ENCODE measurements at places on chromosomes 13 and 19.

DNA sequence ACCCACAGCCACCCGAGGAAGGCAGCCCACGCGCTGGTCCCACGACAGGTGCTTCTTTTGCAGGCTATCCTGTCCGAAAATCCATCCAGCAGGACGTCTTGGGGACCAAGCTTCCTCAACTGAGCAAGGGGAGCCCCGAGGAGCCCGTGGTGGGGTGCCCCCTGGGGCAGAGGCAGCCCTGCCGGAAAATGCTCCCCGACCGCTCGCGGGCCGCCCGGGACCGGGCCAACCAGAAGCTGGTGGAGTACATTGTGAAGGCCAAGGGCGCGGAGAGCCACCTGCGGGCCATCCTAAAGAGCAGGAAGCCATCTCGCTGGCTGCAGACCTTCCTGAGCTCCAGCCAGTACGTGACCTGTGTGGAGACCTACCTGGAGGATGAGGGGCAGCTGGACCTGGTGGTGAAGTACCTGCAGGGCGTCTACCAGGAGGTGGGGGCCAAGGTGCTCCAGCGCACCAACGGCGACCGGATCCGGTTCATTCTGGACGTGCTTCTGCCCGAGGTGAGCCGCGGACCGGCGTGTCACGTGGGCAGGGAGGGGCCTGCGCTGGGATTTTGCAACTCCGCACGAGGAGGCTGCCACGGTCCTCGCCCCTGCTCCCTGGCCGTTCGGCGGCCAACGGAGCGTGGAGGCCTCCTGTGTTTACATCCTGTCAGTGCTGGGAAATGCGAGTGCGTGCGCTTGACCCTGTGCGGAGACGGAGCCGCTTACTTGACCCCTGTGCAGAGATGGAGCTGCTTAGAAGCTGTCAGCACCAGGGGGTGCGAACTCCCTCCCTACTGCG lies 12.9 kb upstream of the NDUFS7 start:
- DNase-seq, result no peak

DNA sequence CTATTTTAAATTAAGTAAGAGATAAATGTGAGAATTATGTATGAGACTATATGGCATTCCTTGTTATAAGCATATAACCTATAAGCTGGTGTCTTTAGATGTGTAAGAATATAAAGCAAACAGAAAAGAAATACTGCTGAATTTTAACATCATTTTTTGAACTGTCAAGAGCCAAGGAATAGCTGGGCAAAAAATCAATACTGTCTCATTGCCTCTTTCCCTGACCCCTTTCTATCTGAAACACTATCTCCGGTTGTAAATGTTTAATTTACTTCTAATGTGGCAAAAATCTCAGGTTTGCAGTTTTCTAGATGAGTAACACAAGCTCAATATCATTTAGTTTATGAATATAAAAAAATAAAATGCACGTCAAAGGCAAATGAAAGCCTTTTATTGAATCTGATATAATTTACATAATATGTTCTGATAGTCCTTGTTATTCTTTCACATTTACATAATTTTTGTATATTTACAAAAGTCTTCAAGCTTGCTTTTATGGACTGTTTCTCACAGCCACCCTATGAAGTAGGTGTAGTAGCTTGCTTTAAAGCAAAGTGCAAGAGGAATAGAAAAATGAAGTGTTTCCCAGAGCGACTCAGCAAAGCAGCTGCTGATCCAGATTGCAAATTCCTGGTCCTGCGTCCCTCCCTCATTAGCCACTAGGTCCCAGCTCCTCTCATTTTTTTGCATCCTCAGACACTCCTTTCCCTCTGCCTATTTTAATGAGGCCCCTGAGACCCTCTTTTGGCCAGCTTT lies 188.2 kb upstream of the RFC3 start:
- DNase-seq, result no peak

GRCh38 chr13:110937511-110938285 lies 22.8 kb upstream of the ANKRD10 start:
- DNase-seq, result no peak

DNA sequence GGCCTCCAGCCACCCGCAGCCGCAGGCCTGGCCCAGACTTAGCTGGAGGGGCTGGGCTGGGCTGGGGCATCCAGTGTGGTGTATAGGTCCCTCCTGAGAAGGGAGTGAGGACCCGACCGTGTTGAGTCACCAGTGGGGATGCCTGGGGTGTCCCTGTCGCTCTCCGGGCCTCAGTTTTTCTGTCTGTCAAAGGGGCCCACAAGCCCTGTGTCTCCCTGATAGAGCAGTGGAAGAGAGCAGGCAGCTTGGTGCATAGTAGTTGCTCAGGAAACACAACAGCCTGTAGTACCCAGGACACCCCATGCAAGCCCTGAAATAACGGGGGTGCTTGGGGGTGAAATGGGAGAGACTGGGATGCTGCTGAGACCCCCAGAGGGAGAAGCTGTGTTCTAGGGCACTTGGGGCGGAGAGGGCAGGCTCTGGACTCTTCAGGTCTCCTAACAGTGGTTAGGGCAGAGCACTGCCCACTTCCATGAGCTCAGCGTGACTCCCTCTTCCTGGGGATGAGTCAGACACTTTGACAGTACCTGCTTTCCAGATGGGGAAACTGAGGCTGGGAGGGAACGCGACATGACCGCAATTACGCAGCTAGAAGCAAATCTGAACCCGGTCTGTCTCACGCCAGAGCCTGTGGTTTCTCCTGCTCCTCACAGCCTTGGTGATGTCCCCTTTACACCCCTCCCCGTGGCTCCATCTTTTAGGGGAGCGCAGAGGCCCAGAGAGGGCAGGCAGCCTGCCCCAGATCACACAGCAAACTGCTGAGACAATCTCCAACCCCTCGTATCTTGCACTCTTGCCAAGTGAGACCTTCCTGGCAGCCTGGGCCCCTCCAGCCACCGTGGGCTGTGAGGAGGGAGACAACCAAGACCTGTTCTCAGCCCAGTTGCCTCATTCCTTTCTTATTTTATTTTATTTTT lies 692 bp downstream of the SULT2B1 start:
- no peak for DNase-seq

DNA sequence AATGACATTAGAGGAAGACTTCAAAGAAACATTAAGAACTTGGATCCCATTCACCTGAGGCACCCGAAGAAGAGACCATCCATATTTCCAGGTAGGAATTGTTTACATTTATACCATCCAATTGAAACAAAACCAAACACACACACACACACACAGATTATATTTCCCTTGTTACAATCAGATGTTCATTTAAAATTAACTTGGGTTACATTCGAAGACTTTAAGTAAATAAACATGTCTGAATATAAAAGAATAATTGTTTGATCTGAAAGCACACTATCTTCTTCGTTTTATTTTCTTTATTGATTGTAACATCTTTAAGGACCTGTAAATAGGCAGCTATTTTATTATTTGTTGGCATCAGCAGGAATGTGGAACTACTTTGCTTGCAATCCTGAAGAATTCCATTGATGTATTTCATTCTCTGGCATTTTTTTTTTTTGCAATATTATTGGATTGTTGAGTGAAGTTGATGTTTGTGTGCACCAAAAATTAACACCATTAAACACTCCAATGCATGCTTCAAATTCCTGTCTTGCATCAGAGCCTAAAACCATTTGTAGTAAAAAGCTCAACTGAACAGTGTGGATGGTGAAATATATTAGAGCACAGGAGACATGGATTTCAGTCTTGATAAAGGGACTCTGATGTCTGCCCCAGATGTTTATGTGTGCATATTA lies 85.3 kb upstream of the FRY start:
- DNase-seq, result no peak

GRCh38 chr13:105334211-105334610 lies 1201.3 kb downstream of the EFNB2 start:
- no peak for DNase-seq

DNA sequence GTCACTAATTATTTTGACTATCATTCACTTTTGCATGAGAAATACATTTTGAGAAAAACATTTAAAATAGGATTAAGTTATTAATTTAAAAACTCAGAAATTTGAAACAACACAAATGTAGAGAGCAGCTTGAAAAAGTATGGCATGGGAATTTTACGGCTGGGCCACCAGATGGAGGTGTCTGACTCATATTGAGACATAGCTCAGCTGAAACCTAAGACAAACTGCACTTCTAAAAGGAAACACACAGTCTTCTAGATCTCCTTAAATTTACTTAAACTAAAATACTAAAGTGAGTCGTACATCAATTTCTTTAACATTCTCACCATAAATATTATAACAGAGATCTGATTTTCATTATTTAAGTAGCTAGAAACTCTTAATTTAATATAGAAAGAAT lies 41.9 kb upstream of the POSTN start:
- DNase-seq, result no peak

DNA sequence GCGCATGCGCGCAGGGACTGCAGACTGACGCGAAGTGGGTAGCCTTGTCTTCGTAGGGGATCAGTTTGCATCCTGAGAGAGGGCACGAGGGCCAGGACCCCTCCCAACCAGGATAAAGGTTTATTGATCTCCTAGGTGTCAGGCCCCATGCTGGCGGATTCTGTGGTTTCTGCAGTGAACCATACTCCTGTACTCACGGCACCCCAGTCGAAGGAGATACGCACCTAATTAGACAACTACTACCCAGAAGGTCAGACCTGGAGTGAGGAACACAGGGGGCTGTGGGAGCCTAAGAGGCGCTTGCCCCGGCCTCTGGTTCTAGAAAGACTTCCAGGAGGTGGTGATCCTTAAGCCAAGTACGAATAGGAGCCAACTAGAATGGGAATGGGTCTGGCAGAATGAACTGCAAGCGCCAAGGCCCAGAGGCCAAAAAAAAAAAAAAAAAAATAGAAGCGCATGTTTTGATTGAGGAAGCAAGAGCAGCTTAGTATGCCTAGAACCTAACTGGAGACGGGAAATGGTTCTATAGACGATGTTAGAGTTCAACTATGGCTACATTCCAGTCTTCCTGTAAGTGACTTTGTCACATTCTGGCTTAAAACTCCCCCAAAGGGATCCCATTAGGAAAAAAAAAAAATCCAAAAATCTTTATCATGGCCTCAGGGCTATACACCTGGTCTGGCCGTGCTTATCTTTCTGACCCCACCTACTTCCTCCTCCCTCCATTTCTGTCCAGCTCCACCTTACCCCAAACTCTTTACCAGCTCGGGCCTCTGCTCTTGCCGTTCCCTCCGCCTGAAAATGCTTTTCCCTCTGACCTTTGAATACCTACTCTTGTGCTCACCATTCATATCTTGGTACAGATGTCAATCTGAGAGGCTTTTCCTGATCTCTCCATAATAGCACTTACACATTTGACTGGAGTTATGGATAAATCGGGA lies 902 bp upstream of the ZNF428 start:
- no peak for DNase-seq

DNA sequence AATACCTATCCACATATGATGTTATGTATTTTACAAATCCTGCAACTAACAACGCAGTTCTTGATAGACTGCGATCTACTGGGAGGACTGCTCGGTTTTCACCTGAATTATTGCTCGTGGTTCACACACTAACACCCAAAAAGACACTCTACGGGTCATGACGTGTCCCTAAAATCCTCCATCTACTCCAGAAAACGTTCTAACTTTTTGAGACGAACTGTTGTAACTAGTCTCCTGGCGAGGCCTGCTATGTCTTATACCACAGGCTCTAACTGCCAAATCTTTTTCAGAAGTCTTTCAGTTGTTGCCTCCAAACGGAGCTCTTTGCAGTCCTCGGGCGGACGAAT lies 108.2 kb downstream of the KCNRG start:
- no peak for DNase-seq

DNA sequence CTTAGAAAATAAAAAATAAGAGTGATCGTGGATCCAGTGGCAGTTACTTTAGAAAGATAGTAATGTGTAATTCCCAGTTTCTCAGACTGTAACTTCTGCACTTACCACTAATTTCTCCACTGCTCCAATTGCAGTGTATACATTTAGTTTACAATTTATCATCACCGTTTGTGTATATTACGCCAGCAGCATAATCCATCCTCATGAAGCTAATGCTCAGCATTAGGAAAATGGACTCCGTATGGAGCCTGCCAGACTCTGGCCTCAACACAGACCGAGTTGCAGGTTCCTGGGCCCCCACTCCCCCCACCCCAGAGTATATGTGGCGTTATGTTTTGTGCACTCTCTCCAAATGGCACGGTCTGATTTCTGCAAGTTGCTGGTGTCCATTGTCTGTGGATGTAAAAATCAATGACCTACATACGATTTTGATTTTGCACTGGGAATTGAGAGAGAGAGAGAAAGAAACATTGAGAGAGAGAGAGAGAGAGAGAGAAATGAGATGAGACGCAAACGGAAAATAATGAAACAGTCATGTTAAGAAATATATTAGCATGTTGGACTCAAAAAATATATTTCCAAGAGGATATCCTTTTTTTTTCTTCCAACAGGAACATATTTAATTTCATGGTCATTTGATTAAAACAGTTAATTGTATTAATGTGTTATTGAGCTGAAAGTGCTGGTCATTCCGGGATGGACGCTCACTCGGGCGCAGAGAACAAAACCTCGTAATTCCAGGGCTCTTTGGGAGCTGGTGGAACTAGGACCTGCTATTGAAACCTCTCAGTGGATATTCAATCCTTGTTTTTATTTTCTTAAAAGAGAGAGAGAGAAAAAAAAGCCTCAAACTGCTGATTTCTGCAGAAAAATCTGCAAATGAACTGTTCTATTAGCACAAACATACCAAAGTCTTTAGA lies 278.8 kb downstream of the TSHZ3 start:
- DNase-seq, result no peak

GRCh38 chr19:18939922-18940768 lies 872 bp downstream of the HOMER3 start:
- DNase-seq, result no peak

- no peak for DNase-seq
Observed at GRCh38 chr19:46975925-46976782, 43.5 kb upstream of the NPAS1 start.

GRCh38 chr19:4738734-4739133 lies 15.1 kb upstream of the DPP9 start:
- no peak for DNase-seq

GRCh38 chr13:59879281-59879680 lies 284.4 kb downstream of the DIAPH3 start:
- DNase-seq, result no peak

Measured in GM19239 (cell line).